ENCODE measurements at places on chromosomes 2 and 18. TPM values are rescaled to one million over a fixed set of nuclear protein-coding genes. Genes with fewer than 3 reads are reported as not detected.

DNA sequence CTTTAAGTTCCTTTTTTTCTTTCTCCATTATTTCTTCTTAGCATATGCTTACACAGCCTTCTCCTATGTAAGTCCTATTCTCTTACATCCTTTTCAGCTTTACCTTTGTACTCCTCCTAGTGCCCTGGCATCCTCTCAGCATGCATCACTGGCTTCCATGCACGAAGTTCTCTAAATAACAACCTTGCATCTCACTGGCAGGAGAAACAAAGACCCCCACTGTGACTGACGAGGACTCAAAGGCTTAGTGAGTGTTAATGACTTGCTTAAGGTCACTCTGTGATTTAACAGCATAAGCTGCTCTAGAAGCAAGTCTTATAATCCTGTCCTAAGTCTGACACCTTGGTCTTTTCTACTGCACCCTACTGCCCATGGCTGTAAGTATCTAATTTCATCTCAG lies 1236.0 kb upstream of the CELF4 start:
- no peak for DNase-seq
- H3K36me3 ChIP-seq: no peaks in the 10 kb centered on the region
- no peaks in the 10 kb centered on the region for H3K27me3 ChIP-seq
- no peaks in the 10 kb centered on the region for H3K4me1 ChIP-seq
- H3K27ac ChIP-seq: no peak overlapping the region

Gene MYO1B
- 34.0 TPM for total RNA-seq

- no peaks in the 10 kb centered on the region for H3K27me3 ChIP-seq
- no peak for DNase-seq
- no peak overlapping the region for H3K27ac ChIP-seq
- no peaks in the 10 kb centered on the region for H3K4me1 ChIP-seq
- H3K36me3 ChIP-seq: no peaks in the 10 kb centered on the region
Measured at GRCh38 chr2:143514413-143514812, 385.2 kb downstream of the ARHGAP15 start.

DNA sequence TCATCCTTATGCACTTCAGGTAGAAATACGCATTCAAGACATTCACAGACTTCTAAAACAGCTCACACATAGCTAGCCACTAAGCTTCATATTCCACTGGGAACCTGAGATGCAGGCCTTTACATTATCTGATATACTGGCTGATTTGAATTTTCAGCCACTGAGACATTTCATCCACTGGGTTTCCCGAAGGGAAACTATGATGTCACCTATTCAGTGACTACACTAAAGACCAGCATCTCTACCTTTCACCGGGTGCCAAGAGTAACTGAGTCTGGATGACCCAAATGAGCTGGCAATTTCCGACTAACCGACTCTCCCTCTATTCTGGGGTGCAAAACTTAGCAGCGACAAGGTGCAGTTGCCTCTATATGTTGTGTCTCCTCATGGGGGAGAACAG lies 31.8 kb upstream of the SP140L start:
- no peak overlapping the region for H3K4me3 ChIP-seq
- H3K27me3 ChIP-seq: no peaks in the 10 kb centered on the region
- no peaks in the 10 kb centered on the region for H3K36me3 ChIP-seq
- DNase-seq: no peak
- H3K4me1 ChIP-seq: no peaks in the 10 kb centered on the region

GRCh38 chr2:3207091-3207491 lies 170.5 kb downstream of the EIPR1 start:
- H3K27me3 ChIP-seq: no peaks in the 10 kb centered on the region
- no peaks in the 10 kb centered on the region for H3K4me1 ChIP-seq
- no peaks in the 10 kb centered on the region for H3K36me3 ChIP-seq
- no peak for DNase-seq

Gene GPR155
- 1.2 TPM for total RNA-seq

DNA sequence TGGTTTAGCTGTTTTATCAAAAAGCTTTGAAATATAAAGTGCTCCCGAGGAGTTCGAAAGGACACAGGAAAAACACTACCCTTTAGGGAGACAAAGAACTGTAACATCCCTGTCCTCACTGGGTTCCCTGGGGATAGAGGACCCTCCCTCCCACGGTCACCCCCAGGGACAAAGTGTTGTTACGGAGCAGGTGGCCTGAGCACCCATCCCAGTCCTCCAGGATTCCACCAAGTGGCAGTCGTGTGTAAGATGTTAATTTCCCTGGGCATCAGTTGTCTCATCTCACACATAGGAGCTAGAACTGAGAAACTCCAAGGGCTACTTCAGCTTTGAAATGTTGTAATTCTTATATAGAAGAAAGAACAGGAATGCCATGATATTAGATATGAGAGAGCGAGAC lies 137.7 kb downstream of the ALK start:
- no peak overlapping the region for H3K4me3 ChIP-seq
- H3K4me1 ChIP-seq: no peaks in the 10 kb centered on the region
- no peaks in the 10 kb centered on the region for H3K27me3 ChIP-seq

Gene IER3IP1
- total RNA-seq: 2.2 TPM

- H3K4me3 ChIP-seq: no peak overlapping the region
- H3K27me3 ChIP-seq: peaks cover 3% of the 10 kb centered on the region
- no peaks in the 10 kb centered on the region for H3K36me3 ChIP-seq
- DNase-seq: peak; percentile 30
- peak overlapping the region; percentile 74 for H3K27ac ChIP-seq
Measured at GRCh38 chr18:8982416-8983183, 119.9 kb upstream of the NDUFV2 start.

Gene KCNK3
- total RNA-seq: 1.5 TPM

- H3K27ac ChIP-seq: no peak overlapping the region
- peaks cover 24% of the 10 kb centered on the region for H3K4me1 ChIP-seq
- H3K36me3 ChIP-seq: no peaks in the 10 kb centered on the region
- no peaks in the 10 kb centered on the region for H3K27me3 ChIP-seq
- DNase-seq: peak; percentile 35
- H3K4me3 ChIP-seq: no peak overlapping the region
Measured at GRCh38 chr2:10614939-10615338, 74.8 kb downstream of the NOL10 start.

DNA sequence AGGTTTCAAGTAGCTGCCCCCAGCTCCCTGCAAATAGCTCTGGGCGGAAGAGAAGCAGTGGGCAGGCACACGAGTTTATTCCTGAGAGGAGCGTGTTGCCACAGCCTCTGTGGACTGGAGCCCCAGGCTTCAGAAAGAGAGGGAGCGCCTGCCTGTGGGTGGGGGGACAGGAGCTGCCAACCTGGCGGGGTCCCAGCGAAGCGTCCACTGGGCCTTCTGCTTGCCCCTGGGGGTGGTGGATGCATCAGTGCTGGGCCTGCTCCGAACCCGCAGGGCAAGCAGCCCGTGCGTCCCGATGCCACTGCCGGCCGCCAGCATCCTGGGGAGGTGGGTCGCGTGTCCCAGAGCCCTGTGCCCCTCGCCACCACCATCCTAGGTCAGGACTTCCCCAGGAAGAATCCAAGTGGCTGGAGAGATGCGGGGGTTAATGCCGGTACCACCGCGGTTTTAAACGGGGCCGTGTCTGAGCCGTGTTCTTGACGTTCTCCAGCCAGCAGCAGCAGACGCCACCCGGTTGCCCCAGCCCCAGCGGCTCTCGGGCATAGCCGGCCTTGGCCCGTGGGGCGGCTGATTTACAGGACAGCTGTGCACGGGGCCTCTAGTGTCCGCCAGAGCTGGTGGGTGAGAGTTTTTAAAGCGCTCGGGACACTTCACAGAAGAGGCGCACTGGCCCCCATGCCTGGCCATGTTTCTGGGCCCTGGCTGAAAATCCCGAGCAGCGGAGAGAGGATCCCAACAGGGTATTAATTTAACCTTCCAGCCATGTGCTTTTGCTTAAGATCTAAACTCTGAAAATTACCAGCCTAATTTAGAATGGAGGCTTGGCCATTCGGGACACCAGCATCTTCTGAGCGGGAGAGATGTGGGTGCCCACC lies 84.7 kb downstream of the NFATC1 start:
- no peaks in the 10 kb centered on the region for H3K27me3 ChIP-seq
- no peak for DNase-seq
- no peak overlapping the region for H3K27ac ChIP-seq
- H3K36me3 ChIP-seq: no peaks in the 10 kb centered on the region
- no peak overlapping the region for H3K4me3 ChIP-seq

DNA sequence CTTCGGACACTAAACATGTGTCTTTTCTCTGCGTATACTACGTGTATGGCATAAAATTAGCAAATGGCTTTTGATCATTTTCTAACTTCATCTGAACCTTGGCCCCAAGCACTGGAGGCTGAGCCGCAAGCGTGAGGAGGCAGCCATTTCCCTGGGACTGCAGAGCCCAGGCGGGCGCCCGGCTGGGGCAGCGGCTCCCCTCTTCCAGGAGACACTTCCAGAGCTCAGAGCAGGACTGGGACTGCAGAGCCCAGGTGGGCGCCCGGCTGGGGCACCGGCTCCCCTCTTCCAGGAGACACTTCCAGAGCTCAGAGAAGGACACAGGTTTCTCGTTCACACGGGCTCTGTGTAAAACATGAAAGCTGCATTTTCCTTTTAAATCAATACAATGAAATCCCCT lies 484.1 kb upstream of the SALL3 start:
- DNase-seq: no peak

GRCh38 chr2:1694371-1695271 lies 49.7 kb downstream of the PXDN start:
- no peaks in the 10 kb centered on the region for H3K36me3 ChIP-seq
- H3K27me3 ChIP-seq: no peaks in the 10 kb centered on the region
- DNase-seq: no peak
- peaks cover 7% of the 10 kb centered on the region for H3K4me1 ChIP-seq
- no peak overlapping the region for H3K27ac ChIP-seq

Gene SERPINB7
- total RNA-seq: not detected

- peak overlapping the region; percentile 83 for H3K4me3 ChIP-seq
- peak overlapping the region; percentile 99 for H3K27ac ChIP-seq
- peaks cover 47% of the 10 kb centered on the region for H3K4me1 ChIP-seq
- no peaks in the 10 kb centered on the region for H3K36me3 ChIP-seq
- no peaks in the 10 kb centered on the region for H3K27me3 ChIP-seq
- DNase-seq: peak; percentile 87
Measured at GRCh38 chr2:96538487-96539214, 2.1 kb downstream of the ARID5A start.

Gene ASPRV1
- 0.95 TPM for total RNA-seq

GRCh38 chr18:37661061-37661460 lies 95.5 kb upstream of the CELF4 start:
- no peaks in the 10 kb centered on the region for H3K4me1 ChIP-seq
- no peak overlapping the region for H3K4me3 ChIP-seq
- no peaks in the 10 kb centered on the region for H3K27me3 ChIP-seq
- H3K27ac ChIP-seq: no peak overlapping the region
- no peaks in the 10 kb centered on the region for H3K36me3 ChIP-seq

Gene TDRD15
- total RNA-seq: not detected

Gene BOLL
- not detected for total RNA-seq

- no peaks in the 10 kb centered on the region for H3K36me3 ChIP-seq
- no peak overlapping the region for H3K4me3 ChIP-seq
- no peaks in the 10 kb centered on the region for H3K4me1 ChIP-seq
- H3K27ac ChIP-seq: no peak overlapping the region
Measured at GRCh38 chr18:26436176-26437051, 111.9 kb downstream of the KCTD1 start.

DNA sequence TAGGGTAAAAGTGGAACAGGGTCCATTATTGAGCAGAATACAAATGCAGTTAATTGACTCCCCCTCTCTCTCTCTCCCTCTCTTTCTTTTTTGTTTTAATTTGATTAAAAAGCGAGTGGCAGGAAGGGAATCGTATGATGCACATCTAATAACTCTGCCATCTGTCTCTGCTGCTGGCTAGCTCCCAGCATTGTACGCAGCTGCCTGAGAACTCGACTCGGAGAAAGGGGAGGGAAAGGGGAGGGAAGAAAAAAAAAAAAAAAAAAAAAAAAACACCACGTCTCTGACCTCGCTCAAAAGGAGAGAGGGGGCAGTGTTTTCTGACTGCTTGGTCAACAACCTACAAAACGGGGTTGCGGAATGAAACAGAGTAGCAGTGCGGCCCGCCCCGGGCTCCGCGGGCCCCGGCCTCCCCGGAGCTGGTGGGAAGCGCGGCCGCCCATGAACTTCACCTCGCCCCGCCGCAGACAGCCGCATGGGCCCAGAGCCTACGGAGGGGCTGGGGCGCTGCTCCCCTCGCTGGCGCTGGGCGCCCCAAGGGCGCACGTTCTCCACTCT lies 265.7 kb downstream of the TCF4 start:
- peak overlapping the region; percentile 27 for H3K4me3 ChIP-seq
- H3K27ac ChIP-seq: peak overlapping the region; percentile 92
- DNase-seq: peak; percentile 75
- H3K36me3 ChIP-seq: no peaks in the 10 kb centered on the region

DNA sequence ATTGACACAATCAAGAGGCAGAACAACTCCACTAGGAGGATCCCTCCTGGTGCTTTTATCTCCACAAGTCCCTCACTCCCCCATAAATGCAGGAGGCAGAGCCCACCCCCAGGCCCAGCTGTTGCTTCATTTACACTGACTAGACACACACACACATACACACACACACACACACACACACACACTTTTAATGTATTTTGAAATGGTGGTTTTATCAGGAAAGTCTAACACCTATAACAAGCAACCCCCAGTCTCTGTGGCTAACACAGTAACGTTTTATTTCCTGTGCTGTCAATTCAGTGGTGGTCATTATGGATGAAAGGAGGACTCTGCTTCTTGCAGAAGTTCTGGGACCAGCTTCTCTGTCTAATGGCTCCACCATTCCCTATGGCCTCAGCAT lies 125.4 kb upstream of the FOSL2 start:
- H3K4me3 ChIP-seq: no peak overlapping the region
- H3K27me3 ChIP-seq: no peaks in the 10 kb centered on the region
- H3K4me1 ChIP-seq: peaks cover 41% of the 10 kb centered on the region

Gene WNT6
- total RNA-seq: 0.82 TPM

DNA sequence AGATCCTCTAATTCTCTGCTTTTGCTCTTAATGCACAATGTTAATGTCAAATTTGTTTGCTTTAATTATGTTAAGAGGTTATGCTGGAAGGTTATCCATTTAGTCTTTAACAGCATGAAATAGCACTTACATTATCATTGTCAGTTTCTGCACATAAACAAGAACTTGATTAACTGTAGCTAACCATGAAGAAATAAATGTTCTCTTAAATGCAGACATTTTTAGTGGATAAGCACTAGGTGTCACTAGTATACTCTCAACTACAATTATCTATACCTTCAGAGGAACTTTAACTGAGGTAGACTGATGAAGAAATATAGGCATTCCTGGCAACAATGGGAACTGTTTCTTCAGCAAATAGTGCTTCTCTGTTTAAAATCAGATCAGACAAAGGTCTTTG lies 178.8 kb upstream of the CHST9 start:
- no peak for DNase-seq
- H3K27ac ChIP-seq: no peak overlapping the region
- H3K36me3 ChIP-seq: no peaks in the 10 kb centered on the region

Gene UGT1A5
- total RNA-seq: 3.2 TPM

DNA sequence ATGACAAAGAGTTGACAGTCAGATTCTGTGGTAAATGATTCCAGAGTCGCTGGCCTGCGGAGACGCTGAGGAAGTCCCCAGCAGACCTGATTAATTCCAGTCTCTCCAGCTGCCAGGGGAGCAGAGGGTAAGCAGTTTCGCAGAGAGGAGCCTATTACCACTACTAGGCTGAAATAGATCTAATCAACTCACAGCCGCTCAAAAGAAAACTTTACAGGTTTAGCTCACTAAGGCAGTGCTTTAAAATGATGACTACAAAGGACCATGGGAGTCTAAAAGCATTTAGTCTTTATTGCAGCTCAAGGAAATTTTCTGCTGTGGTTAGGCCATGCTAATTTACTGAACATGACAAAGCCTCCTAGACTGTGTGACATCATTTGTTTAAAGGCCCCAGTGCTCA lies 445.6 kb upstream of the POU3F3 start:
- no peaks in the 10 kb centered on the region for H3K36me3 ChIP-seq
- no peaks in the 10 kb centered on the region for H3K4me1 ChIP-seq
- no peaks in the 10 kb centered on the region for H3K27me3 ChIP-seq
- H3K27ac ChIP-seq: no peak overlapping the region

Gene MC5R
- not detected for total RNA-seq

Gene KCNJ3
- 1.3 TPM for total RNA-seq

Data from transverse colon (tissue), 4 donors.